Stimulated activated CD4-positive, alpha-beta T cell treated with anti-CD3 and anti-CD28 coated beads, TNF-alpha, amount 100 ng/mL, for 4 hours (primary cell): ENCODE measurements at places on chromosomes 12 and 14.

DNA sequence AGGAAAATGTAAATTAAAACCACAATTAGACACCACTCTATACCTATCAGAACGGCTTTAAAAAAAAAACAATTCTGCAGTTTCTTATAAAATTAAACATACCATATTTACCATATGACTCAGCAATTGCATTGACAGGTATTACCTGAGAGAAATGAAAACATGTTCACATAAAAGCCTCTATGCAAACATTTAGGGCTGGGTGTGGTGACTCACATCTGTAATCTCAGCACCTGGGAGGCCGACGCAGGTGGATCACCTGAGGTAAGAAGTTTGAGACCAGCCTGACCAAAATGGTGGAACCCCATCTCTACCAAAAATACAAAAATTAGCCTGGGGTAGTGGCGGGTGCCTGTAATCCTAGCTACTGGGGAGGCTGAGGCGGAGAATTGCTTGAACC is 41.1 kb downstream of the SPTB start:
- no peak for DNase-seq

GRCh38 chr14:30768791-30769190 is 105.6 kb upstream of the COCH start:
- no peak for DNase-seq

GRCh38 chr12:118581371-118581770 is 205.0 kb downstream of the SUDS3 start:
- no peak for DNase-seq

- DNase-seq: no peak
Observed at GRCh38 chr12:92362126-92362525, 216.5 kb upstream of the BTG1 start.

DNA sequence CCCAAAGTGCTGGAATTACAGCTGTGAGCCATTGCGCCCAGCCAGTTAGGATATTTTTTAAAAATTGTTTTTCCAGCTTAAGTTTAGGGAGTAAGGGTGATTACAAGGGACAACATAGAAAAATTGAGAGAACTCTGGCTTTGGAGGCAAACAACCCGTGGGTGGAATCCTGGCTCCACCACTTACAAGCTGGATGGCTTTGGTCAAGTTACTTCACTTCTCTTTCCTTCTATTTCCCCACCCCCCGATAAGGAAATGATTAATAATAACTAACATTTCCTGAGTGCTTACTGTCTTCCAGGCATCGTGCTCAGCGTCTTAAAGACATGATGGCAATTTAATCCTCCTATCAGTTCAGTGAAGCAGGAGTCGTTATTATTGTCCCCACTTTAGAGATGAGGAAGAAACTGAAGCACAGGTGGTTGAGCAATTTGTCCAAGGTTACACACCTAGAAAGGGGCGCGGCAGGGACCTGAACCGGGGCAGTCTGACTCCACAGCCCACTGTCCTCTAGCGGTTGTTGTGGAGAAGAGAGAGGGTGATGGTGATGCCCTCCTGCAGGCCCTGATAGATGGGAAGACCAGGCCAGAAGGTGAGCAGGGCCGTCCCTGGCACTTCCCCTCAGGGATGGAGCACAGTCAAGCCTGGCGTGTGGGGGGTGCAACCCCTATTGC is 16.7 kb upstream of the FAIM2 start:
- DNase-seq: no peak

GRCh38 chr14:45650754-45651153 is 397.8 kb upstream of the MIS18BP1 start:
- DNase-seq: no peak

DNA sequence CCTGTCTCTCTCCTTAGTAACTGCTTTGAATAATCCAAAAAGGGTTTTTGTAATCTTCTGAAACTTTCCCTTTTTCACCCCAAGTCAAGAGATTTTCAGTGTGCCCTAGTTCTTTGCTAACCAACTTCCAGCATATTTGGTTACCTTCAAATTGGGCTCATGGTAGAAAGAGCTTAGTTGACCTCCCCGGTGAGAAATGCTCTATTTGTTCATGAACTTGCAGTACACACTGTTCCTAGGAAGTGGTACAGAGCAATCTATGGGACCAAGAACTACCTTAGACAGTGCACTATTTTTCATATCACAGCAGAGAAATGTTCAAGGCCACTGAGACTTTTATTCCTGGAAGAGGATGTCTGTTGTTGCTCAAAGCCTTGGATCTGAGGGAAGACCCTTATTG is 1.7 kb downstream of the USP5 start:
- no peak for DNase-seq

DNA sequence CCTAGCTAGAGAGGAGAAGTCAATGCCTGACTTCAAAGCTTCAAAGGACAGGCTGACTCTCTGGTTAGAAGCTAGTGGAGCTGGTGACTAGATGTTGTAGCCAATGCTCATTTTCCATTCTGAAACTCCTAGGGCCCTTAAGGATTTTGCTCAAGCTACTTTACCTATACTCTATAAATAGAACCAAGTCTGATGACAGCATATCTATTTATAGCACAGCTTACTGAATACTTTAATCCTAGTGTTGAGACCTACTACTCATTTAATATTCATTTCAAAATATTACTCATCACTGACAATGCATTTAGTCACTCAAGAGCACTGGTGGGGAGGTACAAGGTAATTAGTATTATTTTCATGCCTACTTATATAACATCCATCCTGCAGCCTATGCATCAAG is 137.2 kb upstream of the PELI2 start:
- DNase-seq: no peak

- no peak for DNase-seq
Observed at GRCh38 chr14:87975636-87976035, 17.3 kb downstream of the GALC start.

DNA sequence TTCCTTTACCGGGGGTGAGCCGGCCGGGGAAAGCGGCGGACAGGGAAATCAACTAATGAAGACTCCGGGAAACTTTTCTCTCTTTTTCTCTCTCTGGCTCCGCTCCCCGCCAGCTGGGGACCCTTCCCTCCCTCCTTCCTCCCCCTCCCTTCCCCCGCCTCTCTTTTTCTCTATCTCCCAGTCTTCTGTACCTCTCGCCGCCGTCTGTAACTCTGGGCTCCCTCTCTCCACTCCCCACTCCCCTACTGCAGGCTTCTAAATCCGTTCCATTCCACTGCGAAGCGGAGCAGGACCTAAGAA is 6.9 kb upstream of the HOXC11 start:
- no peak for DNase-seq

GRCh38 chr12:12996209-12996608 is 3.9 kb downstream of the HEBP1 start:
- DNase-seq: no peak

- DNase-seq: no peak
Observed at GRCh38 chr14:92323011-92323915, at the start of gene SLC24A4. SLC24A4 (plus strand) TSS chr14:92323165; CDS start chr14:92323831, 666 bp downstream.

DNA sequence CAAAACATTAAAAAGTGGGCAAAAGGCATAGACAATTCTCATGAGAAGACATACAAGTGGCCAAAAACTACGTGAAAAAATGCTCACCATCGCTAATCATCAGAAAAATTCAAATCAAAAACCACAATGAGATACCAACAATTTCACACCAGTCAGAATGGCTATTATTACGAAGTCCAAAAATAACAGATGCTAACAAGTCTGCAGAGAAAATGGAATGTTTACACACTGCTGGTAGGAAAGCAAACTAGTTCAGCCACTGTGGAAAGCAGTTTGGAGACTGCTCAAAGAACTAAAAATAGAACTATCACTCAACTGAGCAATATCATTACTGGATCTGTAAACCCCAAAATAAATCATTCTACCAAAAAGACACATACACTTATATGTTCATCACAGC is 76.2 kb downstream of the PRKD1 start:
- no peak for DNase-seq

- no peak for DNase-seq
Observed at GRCh38 chr12:11408096-11408495, 12.7 kb upstream of the PRB2 start.

DNA sequence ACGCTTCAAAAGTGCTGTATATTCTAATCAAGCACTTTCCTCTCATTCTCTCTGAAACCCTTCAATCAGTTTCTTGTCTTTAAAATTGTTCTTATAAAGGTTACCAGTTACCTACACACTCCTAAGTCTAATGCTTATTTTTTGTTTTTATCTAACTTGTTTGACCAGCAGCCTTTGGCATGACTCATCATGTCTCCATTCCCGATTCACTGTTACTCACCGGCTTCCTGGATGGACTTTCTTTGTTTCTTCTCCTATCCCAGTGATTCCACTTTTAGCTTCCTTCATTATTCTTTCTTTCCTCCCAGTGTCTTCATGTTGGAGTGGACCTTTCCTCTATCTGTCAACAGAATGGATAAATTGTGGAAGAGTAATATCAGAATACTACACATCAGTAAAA is 368.6 kb upstream of the CCDC196 start:
- no peak for DNase-seq

GRCh38 chr12:83404521-83404920 is 717.8 kb downstream of the TMTC2 start:
- no peak for DNase-seq

- no peak for DNase-seq
Observed at GRCh38 chr14:29536886-29537511, 390.6 kb downstream of the PRKD1 start.

GRCh38 chr14:69572030-69572840 is 2.4 kb downstream of the CCDC177 start:
- no peak for DNase-seq

DNA sequence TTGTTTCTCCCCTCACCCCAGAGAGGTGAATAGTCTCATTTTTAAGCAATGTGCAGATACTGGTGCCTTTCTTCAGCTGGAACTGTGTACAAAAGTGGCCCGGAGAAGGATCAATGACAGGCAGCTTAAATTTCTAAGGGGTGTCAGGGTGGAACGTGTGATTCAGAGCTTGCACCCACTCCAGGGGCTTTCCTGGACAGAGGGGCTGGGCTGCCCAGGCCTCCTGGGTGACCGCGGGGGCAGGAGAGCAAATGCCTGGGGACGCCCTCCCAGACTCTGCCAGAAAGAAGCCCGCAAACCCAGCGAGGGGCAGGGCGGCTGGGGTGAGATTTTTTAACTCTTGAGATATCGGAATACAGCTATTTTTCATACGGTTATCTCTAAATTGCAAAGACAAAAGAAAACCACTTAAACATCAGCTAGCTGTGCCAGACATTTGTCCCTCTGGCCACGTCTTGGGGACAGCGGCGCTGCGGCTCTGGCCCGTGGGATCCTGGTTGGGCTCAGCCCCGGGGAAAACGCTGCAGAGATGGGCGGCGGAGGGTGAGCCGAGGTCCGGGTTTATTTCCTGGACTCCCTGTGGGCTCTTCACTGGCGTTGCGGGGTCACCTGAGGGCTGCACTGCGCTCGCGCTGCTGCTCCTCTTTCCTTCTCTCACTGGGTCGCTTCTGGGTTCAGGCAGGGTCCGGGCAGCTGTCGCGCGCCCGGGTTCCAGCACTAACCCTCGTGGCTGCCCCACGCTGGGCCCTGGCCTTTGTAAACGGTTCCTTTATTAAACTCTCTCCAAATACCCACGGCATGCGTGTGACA is 35.8 kb downstream of the NFKBIA start:
- DNase-seq: no peak

- DNase-seq: no peak
Observed at GRCh38 chr12:43208221-43208620, 343.8 kb downstream of the ADAMTS20 start.

DNA sequence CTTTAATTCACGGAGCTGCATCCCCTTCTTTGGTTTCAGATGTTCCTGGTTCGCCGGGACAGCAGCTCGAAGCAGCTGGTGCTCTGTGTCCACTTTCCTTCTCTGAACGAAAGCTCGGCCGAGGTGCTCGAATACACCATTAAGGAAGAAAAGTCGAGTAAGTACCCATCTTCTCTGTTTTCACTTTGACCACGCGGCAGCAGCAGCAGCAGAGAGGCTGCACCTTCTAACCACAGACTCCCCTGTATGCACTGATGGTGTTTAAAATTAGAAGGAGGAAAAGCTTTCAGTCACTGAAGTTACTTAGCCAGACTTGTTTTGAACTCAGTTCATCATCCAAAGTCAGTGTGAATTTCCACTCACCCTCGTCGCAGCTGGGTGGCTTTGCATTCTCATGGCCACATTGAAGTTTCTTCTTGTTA is 63.8 kb downstream of the RIN3 start:
- DNase-seq: no peak

- no peak for DNase-seq
Observed at GRCh38 chr12:22408610-22409376, 74.3 kb upstream of the ST8SIA1 start.

DNA sequence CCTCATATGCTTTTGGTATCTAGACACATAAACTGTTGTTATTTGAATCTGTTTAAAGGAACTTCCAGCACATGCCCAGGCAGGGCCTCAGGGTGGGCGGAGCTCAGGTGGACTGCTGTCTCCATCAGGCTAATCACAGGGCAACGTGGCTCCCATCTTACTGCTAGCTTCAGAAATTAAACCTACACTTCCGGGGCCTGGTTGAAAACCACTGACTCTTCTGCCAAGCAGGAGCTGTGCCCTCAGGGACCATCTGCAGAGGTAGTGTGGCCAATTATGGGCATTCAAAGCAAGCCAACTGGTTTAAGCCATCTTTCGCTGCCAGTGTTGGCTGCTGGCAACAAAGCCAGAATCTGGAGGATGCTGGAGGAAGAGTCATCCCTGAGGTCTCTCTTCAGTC is 97.5 kb downstream of the TMX1 start:
- no peak for DNase-seq

DNA sequence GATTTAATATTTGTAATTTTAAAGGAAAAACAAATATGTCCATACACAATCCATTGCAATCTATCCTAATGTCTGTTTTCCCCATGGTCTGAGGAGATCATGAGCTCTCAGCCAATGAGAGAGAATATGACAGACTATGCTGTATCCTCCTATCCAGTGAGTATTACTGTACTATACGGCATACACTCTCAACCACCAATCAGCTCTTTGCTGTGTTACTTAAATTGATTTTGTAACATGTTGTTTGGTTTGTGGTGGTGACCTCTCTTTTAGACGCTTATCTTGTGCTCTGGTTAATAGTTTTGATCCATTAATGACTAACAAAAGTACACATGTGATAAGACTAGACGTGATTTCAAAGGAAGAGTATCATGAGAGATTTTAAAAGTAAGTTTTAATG is 231.5 kb upstream of the FOXN3 start:
- DNase-seq: no peak

GRCh38 chr14:91173221-91173670 is 59.4 kb downstream of the DGLUCY start:
- DNase-seq: peak; percentile 75

DNA sequence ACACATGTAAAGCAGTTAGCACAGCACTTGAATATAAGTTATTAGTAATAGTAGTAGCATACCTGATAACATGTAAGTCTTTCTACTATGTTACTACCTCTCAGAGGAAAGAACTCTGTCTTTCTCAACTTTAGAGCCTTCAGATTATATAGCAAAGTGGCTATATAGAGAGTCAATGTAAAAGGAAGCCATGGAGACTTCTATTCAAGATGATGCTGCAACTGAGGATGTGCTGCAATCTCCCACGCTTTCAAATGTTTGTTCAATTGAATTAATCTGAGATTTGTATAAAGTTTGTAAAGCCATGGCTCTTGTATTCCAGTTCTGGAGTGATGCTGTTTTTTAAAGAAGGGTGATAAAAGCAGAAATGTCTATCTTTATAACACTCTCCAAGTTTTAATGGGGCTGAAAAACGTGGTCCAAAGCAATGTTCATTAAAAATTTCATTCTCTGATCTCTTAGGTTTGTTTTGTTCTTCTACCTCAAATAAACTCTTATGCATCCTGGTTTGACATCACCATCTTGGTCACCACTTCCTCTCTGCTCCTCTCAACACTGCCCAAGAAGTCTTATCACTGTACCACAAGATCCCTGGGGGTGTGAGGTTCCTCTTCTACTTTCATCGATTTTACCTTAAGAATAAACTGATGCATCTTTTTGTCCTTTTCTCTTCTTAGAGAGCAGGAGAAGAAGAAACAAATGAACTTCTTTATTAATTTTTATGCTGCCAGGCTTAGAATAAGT is 40.6 kb downstream of the C12orf42 start:
- no peak for DNase-seq
